Femur (tissue), 1 donor: ENCODE measurements at places on chromosomes 3 and 15.

DNA sequence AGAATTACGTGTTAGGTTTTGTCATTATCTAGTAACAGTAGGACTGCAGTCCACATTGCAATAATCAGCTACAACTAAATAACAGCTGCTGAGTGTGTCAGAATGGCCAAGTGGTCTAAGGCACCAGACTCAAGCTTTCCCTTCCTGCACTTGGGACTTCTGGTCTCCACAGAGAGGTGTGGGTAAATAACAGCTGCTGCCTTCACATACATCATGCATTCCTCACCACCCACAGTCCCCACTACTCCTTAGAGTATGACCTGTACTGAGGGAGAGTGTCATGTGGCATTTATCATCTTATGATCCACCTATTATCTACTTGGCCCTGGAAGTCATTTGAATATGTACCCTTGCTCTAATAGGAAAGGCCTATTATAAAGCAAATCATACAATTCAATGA, 22.2 kb upstream of the ZMAT3 start:
- DNase-seq, result no peak

GRCh38 chr3:124886168-124887056, 753 bp downstream of the ITGB5 start:
- DNase-seq, result peak; percentile 54

- DNase-seq, result peak; percentile 74
These were observed at the start of gene DNAJA4 for GRCh38 chr15:78264304-78265136. Gene DNAJA4, plus strand, starts transcription at chr15:78264562. Its CDS starts 202 bp downstream, at chr15:78264764.

DNA sequence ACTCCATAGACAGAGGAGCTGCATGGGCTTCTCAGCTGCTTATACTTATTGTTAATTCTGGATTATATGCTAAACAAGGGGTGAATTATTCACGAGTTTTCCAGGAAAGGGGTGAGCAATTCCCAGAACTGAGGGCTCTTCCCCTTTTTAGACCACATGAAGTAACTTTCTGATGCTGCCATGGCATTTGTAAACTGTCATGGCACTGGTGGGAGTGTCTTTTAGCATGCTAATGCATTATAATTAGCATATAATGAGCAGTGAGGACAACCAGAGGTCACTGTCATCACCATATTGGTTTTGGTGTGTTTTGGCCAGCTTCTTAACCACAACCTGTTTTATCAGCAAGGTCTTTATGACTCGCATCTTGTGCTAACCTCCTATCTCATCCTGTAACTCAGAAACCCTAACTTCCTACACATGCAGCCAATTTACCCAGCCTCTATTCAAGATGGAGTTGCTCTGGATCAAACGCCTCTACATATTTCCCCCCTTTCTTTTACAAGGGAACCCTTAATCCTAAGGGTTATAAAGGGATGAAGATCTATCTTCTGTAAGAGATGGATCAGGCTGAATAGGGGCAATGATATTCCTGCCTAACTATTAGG, 12.1 kb upstream of the DMXL2 start:
- DNase-seq, result no peak

GRCh38 chr3:56254835-56255234, 213.4 kb downstream of the ERC2 start:
- no peak for DNase-seq

GRCh38 chr3:61250784-61251173, 473 bp downstream of the FHIT start:
- peak; percentile 45 for DNase-seq

DNA sequence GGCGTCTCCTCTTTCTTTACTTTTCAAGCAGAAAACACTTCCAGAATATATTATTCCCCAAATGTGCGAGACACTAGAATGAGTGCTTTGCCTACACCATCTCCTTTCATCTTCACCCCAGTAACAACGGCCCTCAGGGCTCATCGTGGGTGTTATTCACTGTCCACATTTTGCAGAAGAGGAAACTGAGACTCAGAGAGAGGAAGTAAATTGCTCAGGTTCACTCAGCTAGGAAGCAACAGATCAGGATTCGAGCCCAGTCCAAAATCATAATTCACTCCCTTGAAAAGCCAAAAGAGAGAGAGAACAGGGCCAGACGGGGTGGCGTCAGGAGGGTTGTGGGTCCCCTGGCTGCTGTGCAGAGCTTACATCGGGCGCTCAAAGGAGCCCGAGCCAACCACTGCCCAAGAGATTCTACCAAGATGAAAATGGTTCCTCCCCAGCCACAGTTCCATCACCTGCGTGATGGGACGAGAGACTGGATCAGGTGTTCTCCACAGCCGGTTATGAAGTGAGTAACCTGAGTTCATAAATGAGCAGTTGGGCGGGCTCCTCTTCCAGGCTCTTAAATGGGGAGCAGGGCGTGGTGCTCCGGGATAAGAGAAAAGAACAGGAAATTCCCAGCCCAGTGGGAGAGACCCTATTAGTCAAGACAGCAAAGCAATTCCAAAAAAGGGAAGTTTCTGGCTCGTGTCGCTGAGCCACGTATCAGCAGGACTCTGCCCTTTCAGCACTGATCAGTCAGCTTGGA, 48.6 kb upstream of the FLNB start:
- DNase-seq, result peak; percentile 65

GRCh38 chr3:8482960-8483665, 18.5 kb upstream of the LMCD1 start:
- DNase-seq, result peak; percentile 91

GRCh38 chr15:64351265-64351664, 4.7 kb downstream of the CSNK1G1 start:
- DNase-seq, result no peak

DNA sequence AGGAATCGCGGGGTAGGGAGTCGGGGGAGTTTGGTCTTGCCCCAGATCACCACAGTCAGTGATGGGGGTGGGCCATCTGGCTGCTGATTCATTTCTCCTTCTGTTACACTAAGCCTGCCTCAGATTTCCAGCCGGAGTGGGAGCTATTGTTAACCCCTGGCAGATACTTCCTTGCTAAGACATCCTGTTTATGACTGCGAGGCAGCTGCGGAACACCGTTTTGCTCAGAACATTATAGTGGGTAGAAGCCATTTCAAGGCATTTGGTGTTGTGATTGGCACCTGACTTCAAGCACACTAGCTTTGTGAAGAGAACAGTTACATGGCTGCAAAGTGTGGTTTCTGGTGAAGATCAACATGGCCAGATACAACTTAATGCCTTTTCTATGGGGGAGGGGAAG, 73.8 kb downstream of the FLNB start:
- peak; percentile 59 for DNase-seq

DNA sequence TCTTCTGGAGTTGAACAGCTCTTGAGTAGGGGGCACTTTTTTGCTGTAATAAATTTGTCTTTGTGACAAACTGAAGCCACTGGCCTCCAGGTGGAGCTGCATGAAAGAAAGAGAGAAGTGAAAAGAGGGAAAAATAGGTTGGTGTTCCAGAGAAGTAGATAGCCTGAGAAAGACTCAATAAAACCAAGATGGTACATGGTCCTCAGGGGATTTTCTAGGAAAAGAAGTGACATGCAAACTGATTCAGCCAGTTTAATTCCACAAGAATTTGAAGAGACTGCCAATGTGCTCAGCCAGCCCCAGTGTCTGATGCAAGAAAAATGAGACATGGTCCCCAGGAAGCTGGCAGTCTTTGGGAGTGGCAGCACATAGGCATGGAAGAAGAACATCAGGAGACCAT, 152.7 kb downstream of the CD47 start:
- peak; percentile 36 for DNase-seq

DNA sequence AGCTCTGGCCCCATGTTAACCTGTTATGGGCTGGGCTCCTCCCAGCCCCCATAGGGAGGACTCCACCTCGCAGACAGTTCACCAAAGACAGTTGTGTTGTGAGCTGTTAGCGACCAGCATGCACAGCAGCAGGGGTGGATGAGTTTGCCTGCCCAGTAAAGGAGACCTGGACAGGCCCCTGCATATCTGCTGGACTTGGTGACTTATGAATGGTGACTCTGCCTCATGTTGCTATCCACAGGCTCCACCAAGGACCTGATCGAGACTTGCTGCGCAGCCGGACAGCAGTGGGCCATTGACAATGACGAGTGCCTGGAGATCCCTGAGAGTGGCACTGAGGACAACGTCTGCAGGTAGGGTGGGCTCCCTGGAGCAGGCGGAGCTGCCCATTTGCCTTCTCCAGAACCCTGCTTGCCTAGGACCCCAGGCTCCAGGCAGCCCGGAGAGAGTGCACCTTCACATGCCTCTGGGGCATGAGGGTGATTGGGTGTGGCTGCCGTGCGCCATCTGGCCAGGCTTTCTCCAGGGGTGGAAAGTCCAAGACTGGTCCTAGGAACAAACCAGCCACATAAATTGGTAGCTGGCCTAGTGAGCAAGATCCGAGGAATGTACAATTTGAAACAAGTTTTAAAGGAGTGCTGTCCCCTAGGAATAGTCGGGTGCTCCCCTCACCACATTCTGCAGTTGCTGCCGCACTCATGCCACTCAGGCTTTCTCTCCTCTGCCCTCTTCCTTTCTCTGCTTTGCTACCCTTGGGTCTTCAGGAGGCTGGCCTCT, 59.1 kb downstream of the FBLN2 start:
- no peak for DNase-seq

DNA sequence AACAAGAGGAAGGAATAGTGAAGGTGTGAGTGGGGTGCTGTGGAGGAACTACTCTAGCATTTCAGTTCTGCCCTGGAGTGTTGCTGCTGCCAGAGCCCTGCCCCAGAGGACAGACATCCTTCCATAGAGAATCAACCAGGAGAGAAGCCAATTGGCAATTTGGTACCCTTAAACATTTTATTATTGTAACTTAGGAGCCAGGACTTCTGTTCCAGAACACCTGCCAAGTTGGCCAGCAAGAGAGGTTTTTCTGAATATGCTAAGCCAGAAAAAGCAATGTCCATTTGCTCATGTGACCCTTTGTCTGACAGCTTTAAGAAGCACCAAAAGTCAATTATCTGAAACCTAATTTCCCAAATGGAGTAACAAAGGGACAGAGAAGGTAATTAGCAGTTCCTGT, 264.9 kb downstream of the MEX3B start:
- peak; percentile 48 for DNase-seq
